ENCODE measurements at places on chromosomes 7 and 10. TPM values are rescaled to one million over a fixed set of nuclear protein-coding genes. Genes with fewer than 3 reads are reported as not detected.

- no peak for DNase-seq
These were observed 140.2 kb upstream of the CHST15 start for GRCh38 chr10:124233546-124234138.

DNA sequence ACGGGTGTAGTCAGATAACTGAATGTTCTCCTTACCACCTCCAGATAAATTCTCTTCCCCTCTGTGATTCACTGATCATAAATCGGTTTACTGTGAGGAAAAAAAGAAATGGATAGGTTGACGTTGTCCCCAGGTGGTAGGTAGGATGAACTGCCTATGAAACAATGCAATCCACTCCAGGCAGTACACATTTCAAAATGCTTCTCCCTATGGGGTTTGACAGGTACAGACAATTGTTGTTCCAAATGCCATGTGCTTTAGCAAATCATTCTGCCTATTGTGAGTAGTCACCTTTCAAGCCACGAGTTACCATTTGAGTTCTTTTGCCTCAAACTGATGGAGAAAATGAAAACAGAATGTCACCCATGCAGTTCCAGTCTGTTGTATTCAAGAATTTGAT is 21.8 kb downstream of the VIM start:
- DNase-seq, result no peak

Gene EVX1
- 0.12 TPM for total RNA-seq

GRCh38 chr7:78383096-78383880 is 584.7 kb downstream of the PHTF2 start:
- no peak for DNase-seq

Gene NEUROG3
- not detected for total RNA-seq

Gene FKBP6
- not detected for total RNA-seq

GRCh38 chr10:3548076-3548475 is 236.9 kb downstream of the KLF6 start:
- no peak for DNase-seq

- DNase-seq, result no peak
These were observed 14.2 kb downstream of the CLRN3 start for GRCh38 chr10:127878475-127879055.

Gene PRSS37
- total RNA-seq, result not detected

DNA sequence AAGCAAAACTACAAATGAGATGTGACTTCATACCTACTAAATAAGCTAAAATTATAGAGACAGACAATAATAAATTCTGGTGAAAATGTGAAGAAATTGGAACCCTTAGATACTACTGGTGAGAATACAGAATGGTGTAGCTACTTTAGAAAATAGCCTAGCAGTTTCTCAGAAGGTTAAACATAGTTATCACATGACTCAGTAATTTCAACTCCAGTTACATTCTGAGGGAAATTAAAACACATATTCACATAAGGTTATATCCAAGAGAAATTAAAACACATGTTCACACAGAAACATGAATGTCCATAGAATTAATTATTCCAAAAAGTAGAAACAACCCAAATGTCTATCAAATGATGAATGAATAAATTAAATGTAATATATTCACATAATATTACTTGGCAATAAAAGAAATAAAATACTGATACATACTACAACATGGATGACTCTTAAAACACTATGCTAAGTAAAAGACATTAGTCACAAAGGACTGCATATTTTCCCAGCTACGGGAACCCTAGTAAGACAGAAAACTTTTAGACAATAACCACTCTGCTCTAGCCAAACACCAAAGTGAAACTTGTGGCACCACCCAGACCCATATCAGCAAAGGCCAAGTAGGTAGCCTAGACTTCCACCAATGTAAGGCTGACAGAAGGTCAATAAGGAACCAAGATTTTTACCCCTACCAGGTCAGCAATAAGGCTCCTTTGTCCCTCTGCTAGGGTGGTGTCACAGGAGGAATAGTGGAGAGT is 25.1 kb downstream of the SLC25A40 start:
- no peak for DNase-seq

Gene CRYGN
- 0.07 TPM for total RNA-seq

DNA sequence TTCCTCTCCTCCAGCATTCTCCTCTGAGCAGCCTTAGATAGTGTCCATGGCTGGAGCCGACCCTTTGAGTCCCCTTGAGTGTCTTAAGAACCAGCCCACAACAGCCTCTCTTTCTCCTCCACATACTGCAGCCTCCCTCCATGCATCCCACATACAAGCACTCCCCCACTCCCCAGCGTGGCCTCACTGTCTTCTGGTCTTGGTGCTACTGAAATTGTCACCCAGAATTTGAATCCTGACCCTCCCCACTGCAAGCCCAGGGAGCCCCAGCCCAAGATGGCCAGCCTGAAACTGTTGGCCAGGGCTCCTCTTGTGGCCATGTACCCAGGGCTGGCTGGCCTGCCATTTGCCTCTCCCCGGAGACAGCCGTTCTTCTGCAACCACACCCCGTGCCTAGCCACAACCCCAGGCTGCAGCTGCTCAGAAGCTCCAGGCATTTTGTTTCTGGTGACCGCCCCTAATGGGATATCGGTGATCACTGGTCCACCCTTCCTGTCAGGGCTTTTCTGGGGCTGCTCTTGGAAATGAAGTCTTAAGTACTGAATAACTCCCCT is 18.8 kb upstream of the SH2D4B start:
- no peak for DNase-seq

- DNase-seq, result no peak
These were observed 396.5 kb upstream of the SEMA3D start for GRCh38 chr7:85583131-85583953.

GRCh38 chr7:49520951-49521350 is 252.5 kb upstream of the VWC2 start:
- no peak for DNase-seq

- DNase-seq, result no peak
These were observed 142.3 kb upstream of the NRP1 start for GRCh38 chr10:33476757-33477273.

GRCh38 chr10:6140965-6141295 is 52.1 kb downstream of the RBM17 start:
- DNase-seq, result no peak
